SIG-M5 (cell line): ENCODE measurements at places on chromosomes 5 and 9.
A peak's percentile ranks its signal among the peaks of the same experiment; 100 is the strongest.

DNA sequence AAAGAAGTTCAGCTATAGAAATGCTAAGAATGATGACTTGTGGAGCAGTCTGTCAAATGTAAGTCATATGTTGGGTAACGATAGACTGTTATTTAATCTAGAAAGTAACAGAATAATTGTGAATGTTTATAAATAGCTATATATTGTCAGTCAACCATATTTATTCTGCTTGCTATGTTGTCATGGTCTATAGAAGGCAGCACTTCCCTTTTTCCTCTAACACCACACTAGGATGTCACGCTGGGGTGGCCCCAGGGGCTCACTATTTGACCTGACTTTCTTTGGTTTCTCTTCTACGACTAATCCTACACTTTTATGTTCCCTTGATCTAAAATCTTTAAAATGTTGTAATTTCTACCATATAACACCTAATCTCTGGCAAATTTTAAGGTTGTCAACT lies 20.5 kb downstream of the ERAP2 start:
- peak; percentile 62 for DNase-seq

DNA sequence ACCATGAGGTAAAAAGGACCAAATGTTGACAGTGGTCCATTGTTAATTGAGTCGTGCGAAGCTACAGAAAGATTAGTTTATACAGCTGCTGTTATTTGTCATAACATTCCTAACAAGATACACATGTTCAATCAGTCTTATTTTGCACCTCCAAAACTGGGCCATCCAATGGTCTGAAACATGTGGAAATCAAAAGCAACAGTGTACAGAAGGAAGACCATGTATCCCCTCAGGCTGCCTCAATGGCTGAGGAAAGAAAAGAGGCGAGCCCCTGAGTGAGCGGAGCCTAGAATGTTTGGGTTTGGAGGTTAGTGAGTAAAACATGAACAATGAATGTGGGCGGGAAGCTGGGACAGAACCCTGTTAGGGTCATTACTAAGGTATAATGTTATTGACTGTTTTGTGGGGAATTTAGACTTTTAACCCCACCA lies 35.6 kb downstream of the NFIB start:
- DNase-seq: no peak

DNA sequence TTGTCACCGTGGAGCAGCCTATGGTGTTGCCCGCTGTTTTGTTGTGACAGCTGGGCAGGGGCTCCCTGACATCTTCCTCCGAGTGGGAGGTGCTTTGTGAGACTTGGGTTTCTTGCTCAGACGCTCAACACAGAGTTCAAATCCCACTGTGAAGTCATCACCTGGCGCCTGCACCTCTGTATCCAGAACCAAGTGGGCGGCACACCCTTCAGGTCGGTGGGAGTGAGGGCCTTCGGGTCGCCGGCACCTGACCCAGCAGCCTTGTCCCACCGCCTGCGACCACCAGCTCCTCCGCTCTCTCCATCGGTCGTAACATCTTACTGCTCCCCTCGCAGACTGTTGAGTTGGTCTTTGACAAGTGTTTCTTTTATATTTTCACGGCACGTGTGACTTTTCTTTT lies 37.6 kb upstream of the EXOC3 start:
- DNase-seq: no peak

DNA sequence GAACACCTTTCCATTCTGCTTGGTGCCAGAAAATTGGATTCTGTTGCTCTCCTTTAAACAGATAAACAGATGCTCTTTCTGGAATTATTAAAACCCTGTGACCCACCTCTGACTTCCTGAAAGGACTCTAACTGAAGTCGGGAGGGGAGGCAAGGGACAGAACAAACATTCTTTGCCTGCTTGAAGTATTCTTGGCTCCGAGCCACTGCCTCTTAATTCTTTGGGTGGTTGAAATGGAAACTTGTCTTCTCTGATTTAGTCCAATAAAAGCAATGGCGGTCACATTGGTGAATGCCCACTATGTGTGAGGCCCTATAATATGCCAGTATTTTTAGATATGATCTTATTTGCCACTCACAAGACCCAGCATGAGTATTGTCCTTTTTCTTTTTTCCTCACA lies 236.8 kb downstream of the SLIT3 start:
- DNase-seq: no peak

DNA sequence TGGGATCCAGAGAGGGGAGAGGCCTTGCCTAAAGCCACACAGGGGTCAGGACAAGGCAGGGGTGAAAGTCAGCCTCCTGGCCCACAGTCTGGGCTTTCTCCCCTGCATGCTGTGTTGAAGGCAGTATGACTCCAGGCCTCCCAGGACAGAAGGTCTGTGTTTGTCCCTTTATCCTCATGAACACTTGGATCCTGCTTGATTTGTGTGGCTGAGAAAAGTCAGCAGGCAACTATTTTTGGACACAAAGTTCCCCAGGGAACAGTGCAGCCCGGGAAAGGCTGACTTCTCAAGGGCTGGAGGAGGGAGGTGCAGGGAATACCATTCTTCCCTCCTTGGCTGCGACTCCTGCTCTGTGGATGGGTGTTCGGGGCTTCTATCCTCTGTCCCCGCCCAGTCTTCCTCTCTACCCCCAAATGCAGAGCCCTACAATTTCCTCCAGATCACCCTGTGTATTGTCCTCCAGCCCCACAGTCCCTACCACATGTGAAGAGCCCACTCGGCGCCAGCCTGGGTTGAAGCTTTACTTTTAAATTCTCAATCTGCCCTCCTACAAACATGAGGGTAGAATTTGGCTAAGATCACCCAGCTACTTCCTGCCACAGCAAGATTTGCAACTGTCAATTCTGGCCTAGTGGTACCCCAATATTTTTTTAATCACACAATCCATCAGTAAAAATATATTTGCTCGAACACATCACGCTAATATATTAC lies 4.1 kb downstream of the AKNA start:
- no peak for DNase-seq

- DNase-seq: no peak
Measured at GRCh38 chr9:134422301-134423090, 96.2 kb downstream of the RXRA start.

- no peak for DNase-seq
Measured at GRCh38 chr5:172931001-172931536, 28.2 kb upstream of the RPL26L1 start.

DNA sequence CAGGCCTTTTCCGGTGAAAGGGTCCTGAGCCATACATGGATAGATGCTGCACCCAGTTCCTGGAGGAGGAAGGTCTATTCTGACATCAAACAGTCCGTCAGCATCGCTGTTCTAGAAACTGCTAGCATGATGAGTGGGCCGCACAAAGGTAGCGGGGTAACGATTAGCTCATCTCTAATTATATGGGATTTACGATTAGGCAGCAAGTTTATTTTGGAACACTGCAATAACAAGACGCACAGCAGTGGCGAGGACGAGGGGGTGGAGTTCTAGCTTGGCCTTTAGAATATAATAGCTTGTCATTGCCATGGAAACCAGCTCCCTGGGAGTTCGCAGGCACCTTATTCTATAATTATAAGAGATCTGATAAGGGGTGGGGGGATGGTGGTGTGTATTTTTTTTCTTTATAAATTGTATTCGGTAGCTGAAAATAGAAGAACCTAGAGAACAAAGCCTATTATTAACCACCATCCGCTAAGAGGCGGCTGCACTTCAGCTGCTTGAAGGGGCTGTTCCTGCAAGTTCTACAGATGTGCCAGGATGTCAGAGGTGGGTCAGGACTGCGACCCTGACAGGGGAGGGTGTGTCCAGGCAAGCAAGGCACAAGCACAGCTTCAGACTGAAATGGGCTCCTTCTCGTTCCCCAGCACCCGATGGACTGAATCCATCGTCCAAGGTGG lies 311.0 kb downstream of the AGTPBP1 start:
- no peak for DNase-seq

GRCh38 chr5:148454576-148454975 lies 70.8 kb downstream of the FBXO38 start:
- DNase-seq: no peak

- DNase-seq: no peak
Measured at GRCh38 chr9:14198047-14198840, 115.7 kb downstream of the NFIB start.

- no peak for DNase-seq
Measured at GRCh38 chr9:131728546-131728910, 11.3 kb downstream of the RAPGEF1 start.

DNA sequence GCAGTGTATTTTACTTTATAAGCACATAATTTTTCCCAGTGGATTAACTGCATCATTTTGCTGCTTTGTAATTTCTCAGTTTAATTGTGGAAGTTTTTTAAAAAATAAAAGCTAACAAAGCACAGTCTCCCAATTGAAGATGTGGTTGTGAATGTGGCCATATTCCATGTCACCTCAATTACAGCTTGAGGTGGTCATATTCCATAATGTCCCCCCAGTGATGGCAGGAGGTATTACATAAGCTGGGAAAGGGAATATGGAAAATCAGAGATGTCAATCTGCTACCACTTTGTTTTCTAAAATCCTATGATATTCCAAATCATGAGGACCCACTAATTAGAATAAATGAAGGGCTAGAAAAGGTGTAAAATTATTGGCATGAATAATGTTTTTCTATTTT lies 1672.0 kb upstream of the CDH9 start:
- no peak for DNase-seq

GRCh38 chr9:98008764-98009163 lies 25.6 kb downstream of the ANP32B start:
- DNase-seq: no peak

- DNase-seq: no peak
Measured at GRCh38 chr5:173567548-173567947, 48.9 kb downstream of the BOD1 start.

DNA sequence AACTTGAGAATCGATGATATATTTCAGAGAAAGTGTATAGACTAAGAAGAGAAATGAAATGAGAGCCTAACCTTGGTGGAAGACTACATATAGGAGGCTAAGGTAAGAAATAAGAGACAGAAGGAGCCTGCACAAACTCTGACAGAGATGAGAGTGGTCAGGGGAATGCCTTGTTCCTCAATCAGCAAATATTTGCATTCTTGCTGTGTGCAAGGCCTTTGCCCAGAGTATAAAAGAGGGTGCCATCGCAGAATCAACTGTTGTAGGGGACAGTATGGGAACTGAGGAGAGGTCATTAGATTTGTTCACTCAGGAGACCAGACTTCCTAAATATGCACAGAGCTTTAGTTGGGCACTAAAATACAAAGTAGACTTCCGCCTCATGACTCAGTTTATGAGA lies 137.2 kb downstream of the ATG10 start:
- no peak for DNase-seq

GRCh38 chr5:178237431-178238312 lies 5.1 kb upstream of the PHYKPL start:
- no peak for DNase-seq

DNA sequence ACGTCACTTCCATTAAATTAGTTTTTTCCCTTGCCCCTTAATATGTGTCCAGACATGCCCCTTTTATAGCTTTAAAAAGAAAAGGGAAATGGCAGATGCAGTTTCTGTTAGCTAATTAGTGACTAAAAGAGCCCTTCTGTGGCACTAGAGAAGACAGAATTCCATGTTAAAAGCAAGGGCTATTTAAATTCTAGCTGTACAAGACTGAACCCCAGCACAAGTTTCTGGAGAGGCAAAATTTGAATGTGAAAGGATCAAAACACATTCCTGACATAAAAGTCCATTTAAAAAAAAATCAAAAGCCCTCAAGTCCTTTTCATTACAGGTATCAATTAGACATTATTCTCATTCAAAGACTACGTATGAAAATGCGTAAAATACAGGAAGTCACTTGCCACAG lies 78.7 kb downstream of the HAPLN1 start:
- DNase-seq: no peak

GRCh38 chr5:142680605-142681259 lies 5.2 kb downstream of the FGF1 start:
- DNase-seq: no peak

- DNase-seq: no peak
Measured at GRCh38 chr5:112232667-112233066, 186.4 kb downstream of the EPB41L4A start.

DNA sequence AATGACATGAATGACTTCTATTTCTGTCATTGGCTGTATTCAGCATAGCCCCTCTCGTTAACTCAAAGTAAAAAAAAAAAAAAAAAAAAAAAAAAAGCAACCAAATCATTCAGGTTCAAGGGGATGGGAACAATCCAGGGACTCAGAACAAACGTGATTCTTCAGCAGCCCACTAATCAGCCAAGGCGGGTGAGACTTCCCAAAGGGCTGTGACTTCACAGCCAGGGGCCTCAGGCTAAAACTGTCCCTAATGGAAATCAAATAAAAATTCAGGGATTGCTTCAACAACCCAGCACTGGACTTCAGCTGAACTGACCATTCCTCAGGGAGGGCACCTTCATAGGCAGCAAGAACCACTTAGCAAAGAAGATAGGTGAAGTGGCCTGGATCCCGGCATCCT lies 86.2 kb upstream of the FAM169A start:
- DNase-seq: no peak

DNA sequence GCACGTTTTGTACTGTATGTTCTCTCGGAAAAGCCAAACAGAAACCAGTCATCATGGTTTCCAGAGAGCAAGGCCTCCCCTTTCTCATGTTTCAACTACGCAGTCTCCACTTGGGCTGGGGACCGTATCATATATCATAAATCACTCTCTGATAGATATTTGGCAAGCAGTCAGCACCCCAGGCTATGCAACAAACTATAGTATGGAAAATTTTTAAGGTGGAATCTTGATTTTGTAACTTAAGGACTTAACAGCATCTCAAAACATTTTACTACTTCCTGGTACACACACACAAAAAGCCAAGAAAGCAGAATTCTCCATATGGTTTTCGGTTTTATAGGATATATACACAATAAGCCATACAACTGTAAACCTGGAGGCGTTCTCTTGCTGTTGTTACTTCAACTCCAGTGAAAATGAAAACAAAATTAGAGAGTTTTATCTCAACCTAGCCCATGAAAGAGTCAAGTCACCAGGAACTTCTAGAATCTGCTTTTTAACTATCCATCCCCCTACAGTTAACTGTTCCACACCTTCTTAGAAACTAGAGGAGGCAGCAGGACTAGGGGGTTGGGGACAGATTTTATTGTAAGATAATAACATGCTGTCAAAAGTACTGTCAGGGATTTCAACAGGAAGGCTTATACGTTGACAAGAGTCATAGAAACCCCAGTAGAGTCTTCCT lies 283.4 kb downstream of the NFIB start:
- no peak for DNase-seq

DNA sequence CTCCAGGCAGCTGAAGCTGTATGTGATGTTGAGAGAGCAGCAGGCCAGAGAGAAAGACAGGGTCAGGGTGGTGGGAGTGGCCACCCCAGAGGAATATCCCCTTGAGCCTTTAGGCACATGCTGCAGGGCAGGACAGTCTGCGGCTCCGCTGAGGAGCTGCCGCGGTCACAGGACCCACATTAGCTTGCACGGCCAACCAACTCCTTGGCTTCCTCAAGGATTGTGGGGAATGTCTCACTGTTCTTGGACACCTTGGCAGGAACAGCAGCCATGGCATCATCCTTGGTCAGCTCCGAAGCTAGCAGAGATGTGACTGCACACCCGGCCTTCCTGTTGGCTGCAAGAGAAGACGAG lies 27.8 kb downstream of the PCDHGC5 start:
- DNase-seq: no peak
